ENCODE measurements at places on chromosomes 2 and 18. TPM values are rescaled to one million over a fixed set of nuclear protein-coding genes. Genes with fewer than 3 reads are reported as not detected.

SERPINB11 gene
- not detected for total RNA-seq

LONRF2 gene
- total RNA-seq = 0.41 TPM

C2orf66 gene
- total RNA-seq = not detected

STRADB gene
- 79.1 TPM for total RNA-seq

DNAJC5G gene
- total RNA-seq = 0.47 TPM

CHST10 gene
- 0.78 TPM for total RNA-seq

GRCh38 chr18:57727952-57728807, 74.9 kb downstream of the ATP8B1 start:
- no peak for DNase-seq

GRCh38 chr2:200365209-200365608, 58.7 kb downstream of the SPATS2L start:
- no peak for DNase-seq

DNA sequence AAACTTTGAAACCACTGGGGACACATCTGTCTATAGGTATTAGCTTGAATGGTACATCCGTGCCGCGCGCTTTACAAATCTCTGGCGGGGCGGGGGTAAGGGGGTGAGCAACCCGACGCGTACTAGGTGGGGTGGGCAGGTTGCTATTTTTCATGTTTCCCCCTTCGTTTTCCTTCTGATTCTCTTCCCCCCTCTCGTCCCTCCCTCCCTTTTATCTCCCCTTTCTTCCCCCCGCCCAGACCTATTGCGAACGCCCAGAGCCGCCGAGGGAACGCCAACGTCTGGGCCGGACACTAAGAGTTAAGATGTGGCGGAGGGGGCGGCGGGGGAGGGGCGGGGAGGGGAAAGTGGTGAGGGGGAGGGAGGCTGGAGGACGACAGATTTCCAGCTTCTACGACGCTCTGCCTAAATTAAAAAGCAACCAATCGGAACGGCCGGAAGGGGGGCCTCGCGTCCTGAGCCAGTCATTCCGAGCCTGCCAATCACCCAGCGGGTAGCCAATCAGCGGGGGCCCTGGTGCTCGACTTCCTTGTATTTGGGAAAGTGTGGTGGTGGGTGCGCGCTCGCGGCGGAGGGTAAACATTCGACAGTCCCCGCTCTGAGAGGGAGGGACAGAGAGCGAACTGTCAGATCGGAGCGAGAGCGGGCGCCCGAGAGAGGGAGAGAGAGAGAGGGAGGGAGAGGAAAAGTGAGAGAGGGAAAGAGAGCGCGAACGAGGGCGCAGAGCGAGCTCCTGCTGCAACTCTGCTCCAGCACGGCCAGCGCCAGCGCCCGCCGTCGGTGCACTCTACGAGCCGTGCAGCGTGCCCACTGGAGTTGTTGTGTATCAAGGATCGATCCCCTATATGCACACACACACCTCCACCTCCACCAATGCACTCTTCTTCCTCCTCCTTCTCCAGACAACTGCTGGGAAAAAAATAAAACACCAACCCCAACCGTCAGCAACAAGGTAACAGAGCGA, at the start of gene POU3F3:
TSS of gene POU3F3 (plus strand) at position 582 of the 964 bp plus-strand sequence. CDS start 1,396 bp downstream, outside the sequence.
- DNase-seq = peak; percentile 80

GRCh38 chr2:140843186-140843585, 1287.6 kb downstream of the LRP1B start:
- no peak for DNase-seq

GRCh38 chr18:25164848-25165811, 186.8 kb downstream of the ZNF521 start:
- no peak for DNase-seq

DNA sequence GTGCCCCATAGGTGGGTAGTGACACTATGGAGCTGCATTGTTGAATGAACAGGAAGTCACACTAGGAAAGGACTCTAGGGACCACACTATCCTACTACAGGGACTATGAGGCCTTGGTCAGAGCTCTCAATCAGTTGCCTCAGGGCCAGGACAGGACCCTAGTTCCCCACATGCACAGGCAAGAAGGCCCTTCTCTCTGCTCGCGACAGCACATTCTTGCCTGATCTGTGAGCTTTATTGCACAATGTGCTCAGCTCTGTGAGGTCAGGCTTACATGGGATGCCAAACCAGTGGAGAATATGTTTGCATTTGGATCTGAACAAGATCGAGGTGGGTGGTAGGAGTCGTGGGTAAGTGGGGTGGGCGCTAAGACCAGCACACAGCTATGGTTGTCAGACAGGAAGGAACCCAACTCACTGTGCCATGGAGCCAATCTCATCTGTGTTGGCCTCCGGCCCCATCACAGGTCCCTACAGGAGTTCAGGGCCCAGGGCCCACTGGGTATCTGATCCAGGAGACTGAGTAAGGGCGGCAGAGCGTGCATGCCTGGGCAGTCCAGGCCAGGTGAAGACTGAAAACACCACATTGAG, 8.0 kb downstream of the PCARE start:
- no peak for DNase-seq

- DNase-seq = no peak
Observed at GRCh38 chr2:135948642-135949355, 36.6 kb downstream of the DARS1 start.

DNA sequence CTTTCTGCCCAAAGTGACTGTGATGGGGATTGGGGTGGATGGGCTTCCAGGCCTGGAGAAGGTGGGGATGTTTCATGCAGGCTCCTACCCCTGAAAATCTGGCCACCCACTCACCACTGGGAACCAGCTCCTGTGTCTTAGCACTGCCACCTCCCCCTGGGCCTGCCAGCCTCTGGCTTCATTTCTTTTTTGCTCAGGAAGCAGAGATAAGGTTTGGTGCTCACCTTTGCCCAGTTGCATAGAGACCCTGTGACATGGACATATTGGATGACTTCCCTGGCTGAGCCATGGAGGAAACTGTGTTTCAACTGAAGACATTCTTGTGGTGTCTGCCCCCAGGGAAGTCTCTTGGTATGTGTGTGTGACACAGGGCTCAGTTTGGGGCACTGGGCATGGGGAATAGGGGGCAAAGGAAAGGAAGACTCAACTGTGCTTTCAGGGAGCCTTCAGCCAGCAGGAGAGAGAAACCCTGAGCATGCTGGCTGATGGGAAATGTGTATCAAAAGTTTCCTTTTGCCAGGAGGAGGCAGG, 16.7 kb downstream of the CTIF start:
- DNase-seq = no peak

- no peak for DNase-seq
Observed at GRCh38 chr2:119483395-119483753, 40.9 kb downstream of the SCTR start.

GRCh38 chr2:221775096-221775495, 203.0 kb upstream of the EPHA4 start:
- no peak for DNase-seq

DNA sequence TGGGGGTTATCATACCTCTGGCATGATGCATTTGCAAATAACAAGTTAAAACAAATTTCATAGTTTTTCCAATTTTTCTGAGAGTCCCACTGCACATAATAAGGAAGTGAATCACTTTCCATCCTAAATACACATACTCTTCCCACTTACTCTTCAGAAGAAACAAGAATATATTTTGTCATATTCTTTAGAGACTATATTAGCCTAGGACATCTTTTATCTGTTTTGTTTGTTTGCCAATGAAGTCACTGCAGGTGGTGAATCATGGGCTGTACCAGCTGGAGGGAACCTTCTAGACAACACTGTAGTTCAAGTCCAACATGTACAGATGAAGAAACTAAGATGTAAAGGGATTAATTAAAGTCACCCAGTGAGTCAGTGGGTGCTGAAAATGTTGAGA, 116.8 kb downstream of the XIRP2 start:
- DNase-seq = no peak

- no peak for DNase-seq
Observed at GRCh38 chr2:133843091-133843490, 274.8 kb upstream of the NCKAP5 start.
